ENCODE measurements at places on chromosomes 4 and X.

DNA sequence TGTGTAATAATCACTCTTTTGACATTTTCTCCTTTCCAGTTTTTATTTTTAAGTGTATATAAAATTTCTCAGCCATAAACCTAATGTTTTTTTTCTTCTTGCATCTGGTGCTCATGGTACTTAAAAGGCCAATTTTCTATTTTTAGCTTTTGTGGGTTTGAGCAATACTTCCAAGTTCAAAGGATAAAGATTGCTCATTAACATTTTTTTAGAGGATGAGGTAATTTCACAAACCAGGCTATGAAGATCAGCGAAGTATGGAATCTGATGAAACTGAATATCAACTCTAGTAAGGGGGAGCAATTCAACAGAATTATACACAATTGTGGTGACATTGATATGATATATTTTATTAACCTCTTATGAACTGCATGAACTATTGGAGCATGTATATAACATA is 25.8 kb upstream of the KLHL34 start:
- no peak for DNase-seq

GRCh38 chrX:23497919-23498318 is 163.3 kb downstream of the PTCHD1 start:
- no peak for DNase-seq

DNA sequence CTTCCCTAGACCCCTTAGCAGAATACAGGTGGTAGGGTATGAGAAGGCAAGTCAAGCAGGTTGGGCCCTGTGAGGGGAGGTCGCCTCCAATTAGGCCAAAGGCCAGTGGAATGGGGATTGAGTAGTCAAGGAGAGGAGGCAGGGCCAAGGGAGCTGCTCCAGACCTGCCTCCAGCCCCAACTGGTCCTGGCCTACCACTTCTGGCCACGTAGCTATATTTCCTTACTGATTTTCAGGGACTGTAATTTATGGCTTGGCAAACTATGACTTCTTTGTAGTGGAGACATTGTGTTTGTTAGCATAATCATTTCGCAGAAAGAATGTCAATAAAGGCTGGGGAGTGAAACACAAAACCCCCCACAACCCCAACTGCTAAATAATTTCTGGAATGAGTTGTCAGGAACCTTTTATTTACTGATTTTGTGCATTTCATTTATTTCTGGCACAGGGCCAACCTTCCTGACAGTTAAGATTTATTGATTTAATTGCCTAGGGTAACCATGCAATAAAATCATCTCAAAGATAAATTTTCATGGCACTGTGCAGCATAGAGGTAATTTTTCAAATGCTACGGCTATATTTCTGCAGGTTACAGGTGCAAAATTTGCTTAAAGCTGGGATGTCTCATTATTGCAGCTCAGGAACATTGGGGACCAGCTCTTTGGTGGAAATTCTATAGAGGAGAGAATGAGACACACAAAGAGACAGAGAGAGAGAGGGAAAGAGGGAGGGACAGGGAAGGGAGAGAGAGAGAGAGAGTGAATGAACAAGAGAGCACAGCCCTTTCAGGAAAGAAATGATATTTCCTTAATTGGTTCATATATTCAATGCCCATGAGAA is 494.9 kb downstream of the IDS start:
- DNase-seq, result no peak

DNA sequence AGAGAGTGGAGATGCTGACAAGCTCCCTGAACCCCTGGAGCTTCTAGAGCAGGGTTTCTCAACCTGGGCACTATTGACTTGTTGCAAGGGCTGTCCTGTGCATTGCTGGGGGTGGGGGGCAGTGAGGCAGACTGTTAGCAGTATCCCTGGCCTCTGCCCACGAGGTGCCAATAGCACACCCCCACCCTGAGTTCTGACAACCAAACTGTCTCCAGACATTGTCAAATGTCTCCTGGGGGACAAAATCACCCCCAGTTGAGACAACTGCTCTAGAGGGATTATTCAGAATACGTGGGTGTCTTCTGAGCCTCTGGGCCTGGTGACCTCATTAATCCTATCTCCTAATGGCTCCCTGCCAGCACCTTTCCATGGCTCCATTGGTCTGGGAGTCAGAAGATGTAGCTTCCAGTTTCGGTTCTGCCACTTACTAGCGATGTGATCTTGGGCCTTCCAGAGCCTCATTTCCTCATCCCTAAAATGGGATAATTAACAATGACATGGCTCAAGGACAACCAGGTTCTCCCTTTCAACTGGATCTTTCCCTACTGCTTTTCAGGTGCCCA is 17.6 kb upstream of the PJA1 start:
- DNase-seq, result no peak

- DNase-seq, result no peak
Observed at GRCh38 chr4:37441231-37442061, 196.9 kb downstream of the NWD2 start.

DNA sequence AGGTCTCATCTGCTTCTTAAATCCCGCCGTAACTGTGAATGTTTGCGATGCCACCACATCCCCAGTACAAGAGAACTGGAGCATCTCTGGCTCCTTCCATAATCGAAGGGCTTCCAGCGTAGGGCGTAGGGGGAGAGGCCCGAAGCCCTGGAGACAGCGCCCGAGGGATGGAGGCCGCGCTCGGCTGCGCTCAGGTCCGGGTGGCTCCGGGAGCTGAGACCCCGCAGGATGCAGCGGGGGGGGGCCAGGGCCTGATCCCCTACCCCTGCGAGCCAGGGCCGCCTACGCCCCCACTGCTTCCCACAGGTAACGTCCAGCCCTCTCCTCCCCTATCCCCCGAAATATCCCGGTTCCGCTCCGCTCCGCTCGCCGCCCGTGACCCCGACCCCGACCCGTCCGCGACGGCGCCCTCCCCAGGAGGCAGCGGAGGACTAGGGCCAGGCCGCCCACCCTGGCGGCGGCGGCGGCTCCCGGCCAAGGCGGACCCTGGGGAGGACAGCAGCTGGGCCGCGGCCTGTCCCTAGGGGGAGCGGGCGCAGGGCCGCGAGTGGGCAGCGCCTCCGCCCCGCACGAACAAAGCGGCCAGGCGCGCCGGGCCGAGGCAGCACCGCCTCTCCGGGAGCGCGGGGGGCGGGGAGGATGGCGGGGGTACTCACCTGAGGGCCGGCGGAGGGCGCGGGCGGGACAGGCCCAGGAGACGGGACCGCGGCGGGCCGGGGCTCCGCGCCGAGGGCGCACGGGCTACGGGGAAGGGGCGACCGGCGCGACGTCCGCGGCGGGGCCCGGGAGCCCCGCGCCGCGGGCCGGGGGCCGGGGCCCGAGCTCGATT is 723 bp downstream of the WDFY3 start:
- DNase-seq, result no peak

DNA sequence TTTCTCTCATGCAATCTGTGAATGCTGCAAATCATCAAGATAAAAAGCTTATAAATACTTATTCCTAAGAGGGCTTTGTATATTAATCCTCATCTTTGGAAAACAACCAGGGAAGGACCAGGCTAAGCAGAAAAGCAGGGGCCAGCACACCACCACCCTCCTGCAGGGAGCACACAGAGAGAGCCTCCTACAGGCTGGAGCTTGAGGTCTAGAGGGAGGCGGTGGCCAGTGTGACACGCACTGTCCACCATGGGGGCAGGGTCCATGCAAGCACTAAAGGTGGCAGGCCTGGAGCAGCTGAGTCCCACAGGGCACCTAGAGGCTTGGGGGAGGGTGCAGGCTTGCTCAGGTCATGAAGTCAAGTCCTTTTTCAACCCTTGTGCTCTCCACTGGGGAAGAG is 236.9 kb downstream of the TACR3 start:
- DNase-seq, result no peak

DNA sequence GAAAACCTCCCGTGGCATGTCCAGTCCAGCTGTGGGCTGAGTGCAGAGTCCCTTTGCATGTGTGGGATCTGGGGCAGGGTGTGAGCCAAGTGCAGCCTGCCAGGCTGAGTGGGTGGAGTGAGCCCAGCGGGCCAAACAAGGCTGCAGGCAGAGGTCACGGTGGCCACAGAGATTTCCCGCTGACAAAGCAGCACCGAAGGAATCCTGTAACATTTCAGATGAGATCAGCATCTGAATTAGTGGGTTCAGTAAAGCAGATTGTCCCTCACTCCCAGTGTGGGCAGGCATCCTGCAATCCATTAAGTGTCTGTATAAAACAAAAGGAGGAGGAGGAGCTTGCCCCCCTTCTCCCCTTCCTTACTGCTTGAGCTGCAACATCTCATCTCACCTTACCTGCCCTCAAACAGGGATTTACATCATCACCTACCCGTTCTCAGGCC is 324.4 kb downstream of the FAT4 start:
- DNase-seq, result peak; percentile 9

DNA sequence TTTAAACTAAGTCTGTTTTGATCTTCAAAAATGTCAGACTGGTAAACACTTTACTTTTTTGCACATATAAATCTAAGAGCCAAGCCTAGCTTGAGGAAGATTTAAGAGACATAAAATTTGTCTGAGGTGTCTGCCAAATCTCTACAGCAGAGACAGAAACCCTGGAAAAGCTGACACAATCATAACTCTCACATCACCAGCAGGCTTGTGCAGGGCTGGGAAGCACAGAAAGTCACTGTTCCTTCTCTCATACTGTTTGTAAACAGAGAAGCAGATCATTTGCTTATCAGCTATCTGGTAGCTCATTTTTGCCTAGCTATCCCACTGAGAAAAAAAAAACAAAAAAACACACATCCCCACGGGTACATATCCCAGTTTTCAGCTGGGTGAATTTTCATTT is 7.0 kb downstream of the ENOX2 start:
- DNase-seq, result no peak

GRCh38 chr4:99722006-99722405 is 64.4 kb upstream of the C4orf54 start:
- no peak for DNase-seq

- no peak for DNase-seq
Observed at GRCh38 chr4:157895205-157895604, 277.6 kb downstream of the GASK1B start.

GRCh38 chr4:61003301-61003700 is 196.8 kb upstream of the ADGRL3 start:
- peak; percentile 19 for DNase-seq

GRCh38 chrX:148913971-148914370 is 413.6 kb downstream of the AFF2 start:
- DNase-seq, result no peak

DNA sequence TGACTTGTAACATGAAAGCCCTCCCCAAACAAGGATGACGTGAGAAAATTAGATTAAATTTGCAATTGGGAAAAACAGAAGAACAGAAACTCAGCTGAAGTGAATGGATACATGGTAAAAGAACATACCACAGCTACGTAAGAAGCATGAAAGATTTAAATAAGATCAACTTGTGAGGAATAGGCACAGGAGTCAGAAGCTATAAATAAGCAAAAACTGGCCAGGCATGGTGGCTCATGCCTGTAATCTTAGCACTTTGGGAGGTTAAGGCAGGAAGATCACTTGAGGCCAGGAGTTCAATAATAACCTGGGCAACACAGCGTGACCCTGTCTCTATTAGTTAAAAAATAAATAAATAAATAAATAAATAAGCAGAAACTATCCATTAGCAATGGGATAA is 33.6 kb upstream of the ZCCHC13 start:
- DNase-seq, result no peak

DNA sequence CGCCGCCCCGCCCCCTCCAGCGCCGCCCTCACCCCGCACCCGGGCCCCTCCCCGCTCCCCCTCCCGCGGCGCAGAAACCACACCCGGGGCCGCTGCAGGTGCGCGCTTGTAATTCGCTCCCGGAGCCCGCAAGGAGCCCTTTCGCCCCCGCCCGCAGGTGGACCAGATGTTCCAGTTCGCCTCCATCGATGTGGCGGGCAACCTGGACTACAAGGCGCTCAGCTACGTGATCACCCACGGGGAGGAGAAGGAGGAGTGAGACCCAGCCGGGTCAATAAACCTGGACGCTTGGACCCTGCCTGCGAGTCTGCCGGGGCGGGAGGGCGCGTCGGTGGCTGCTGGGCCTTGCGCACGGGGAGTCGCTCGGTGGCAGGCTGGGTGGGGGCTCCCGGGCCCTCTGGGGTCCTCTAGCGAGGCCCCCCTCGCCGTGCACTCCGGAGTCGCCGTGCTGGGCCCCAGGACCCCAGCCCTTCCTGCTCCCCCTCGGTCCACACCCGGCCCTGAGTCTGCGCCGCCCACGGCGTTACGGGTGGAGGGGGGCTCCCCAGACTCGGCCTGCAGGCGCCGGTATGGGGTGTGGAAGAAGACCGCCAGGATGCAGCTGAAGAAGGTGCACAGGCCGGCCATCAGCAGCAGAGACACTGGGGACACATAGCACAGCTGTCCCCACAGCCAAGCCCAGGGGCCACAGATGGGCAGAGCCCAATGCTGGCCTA is 7.1 kb downstream of the SLC49A3 start:
- no peak for DNase-seq

DNA sequence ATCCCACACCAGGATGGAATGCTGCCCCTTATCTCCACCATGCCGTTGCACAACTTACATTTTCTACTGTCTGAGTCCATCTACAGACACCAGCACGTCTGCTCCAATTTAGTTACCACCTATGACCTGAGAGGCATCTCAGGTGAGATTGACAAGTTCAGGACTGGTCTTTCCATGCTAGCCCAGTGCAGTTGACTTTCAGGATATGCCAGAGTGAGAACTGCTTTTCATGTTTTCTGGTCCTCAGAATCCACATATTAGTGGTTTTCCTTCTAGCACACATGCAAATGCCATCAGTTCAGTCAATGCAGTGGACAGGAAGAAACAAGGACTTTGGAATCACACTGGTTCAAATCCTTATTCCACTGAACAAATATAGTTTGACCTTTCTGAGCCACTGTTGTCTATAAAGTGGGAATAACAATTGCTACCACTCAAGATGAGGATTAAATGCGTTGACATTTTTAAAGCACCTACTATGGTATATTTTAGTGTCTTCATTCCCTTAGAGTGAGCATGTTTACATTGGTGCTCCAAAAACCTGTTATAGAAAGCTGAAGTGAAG is 38.1 kb upstream of the ANXA3 start:
- no peak for DNase-seq

GRCh38 chr4:6845574-6845973 is 63.0 kb downstream of the KIAA0232 start:
- no peak for DNase-seq

- no peak for DNase-seq
Observed at GRCh38 chr4:9143421-9144080, 26.7 kb upstream of the FAM90A26 start.

GRCh38 chr4:40114206-40114605 is 57.6 kb downstream of the N4BP2 start:
- no peak for DNase-seq

- DNase-seq, result no peak
Observed at GRCh38 chr4:78962597-78963115, 23.4 kb upstream of the PAQR3 start.

- no peak for DNase-seq
Observed at GRCh38 chr4:76726176-76726575, 171.8 kb downstream of the SOWAHB start.

- no peak for DNase-seq
Observed at GRCh38 chrX:29852767-29853166, 362.6 kb upstream of the MAGEB2 start.

DNA sequence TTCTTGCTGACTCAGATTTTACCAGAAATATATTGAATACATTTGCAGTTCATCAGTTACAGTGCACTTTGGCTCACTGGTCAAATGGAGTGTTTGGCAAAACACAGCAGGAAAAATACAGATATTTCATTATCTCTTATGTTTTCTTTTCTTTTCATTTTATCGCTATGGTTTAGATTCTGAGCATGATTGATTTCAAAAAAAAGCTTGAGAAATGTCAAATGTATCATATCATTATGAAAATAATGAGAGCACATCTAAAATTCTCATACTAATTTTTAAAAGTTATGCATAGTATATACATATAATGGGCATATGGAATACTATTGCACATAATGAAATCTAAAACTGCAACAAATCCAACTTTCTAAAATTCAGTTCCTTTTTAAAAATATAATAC is 593.8 kb upstream of the PCDH7 start:
- no peak for DNase-seq

GRCh38 chr4:106893395-106893881 is 142.7 kb downstream of the DKK2 start:
- no peak for DNase-seq
